ENCODE measurements at places on chromosomes 3 and 15. TPM values are rescaled to one million over a fixed set of nuclear protein-coding genes. Genes with fewer than 3 reads are reported as not detected.

The ONECUT1 gene
- total RNA-seq = not detected

The LOXL1 gene
- 1.3 TPM for total RNA-seq

The PHLDB2 gene
- total RNA-seq = 2.2 TPM

The RPL14 gene
- total RNA-seq = 2,774 TPM

DNA sequence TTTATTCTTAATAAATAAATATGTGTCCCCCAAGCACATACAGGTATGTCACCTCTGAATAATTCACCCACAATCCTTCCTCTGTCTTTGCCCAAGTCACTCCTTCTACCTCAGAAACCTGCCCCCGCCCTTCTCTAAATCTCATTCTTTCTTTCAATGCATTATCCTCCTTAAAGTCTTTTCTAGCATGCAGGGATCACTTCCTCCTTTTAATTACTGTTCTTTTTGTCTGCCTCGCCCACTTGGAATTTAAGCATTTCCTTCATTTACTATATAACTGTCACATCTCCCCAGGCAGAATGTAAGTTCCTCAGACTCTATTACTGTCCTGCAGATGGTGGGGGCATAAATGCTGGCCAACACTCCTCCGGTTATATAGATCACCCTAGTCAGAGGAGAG is 7.8 kb downstream of the CCDC80 start:
- H3K27ac ChIP-seq = no peak overlapping the region
- H3K27me3 ChIP-seq = no peaks in the 10 kb centered on the region
- no peaks in the 10 kb centered on the region for H3K4me1 ChIP-seq
- H3K4me3 ChIP-seq = no peak overlapping the region
- no peaks in the 10 kb centered on the region for H3K36me3 ChIP-seq
- DNase-seq = no peak

GRCh38 chr3:45966950-45967640 is 23.8 kb downstream of the CXCR6 start:
- no peak overlapping the region for H3K4me3 ChIP-seq
- peaks cover 86% of the 10 kb centered on the region for H3K4me1 ChIP-seq
- DNase-seq = no peak
- no peaks in the 10 kb centered on the region for H3K27me3 ChIP-seq

DNA sequence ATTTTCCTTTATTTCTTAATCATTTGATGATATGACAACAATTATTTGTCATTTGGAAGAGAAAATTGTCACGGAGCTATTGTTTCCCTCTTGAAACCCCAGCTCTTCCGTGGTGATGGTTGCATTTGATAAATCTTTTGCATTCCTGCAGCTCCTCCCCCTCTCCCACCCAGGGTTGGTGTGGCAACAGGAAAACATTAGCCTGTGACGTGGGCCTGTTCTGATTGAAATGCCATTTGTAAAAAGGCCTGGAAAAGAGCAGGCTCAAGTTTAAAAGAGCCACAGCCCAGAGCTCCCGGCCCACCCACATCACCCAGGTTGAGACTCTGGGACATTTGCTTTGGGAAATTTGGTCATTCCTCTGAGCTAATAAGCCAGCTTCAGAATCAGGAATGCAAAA is 282.5 kb downstream of the RPLP1 start:
- no peak overlapping the region for H3K27ac ChIP-seq
- no peak overlapping the region for H3K4me3 ChIP-seq
- no peaks in the 10 kb centered on the region for H3K4me1 ChIP-seq
- H3K36me3 ChIP-seq = no peaks in the 10 kb centered on the region
- no peak for DNase-seq
- H3K27me3 ChIP-seq = no peaks in the 10 kb centered on the region

DNA sequence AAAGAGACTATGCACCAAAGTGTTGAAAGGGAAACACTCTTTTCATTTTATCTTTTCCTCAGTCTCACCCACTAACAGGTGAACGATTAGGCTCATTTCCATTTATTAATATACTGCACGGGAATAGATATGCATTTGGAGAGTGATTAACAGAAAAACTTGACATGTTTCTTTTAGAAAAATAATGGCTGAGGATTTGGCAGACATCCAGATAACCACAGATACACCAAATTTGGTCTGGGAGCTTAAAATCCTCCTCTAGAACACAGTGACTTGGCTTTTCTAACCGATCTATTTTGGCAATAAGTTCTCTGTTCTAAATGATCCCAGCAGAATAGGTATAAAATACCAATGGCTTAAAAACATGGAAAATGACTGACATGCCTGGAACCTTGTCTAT is 459.3 kb upstream of the SGO1 start:
- DNase-seq = no peak
- H3K4me3 ChIP-seq = no peak overlapping the region
- no peak overlapping the region for H3K27ac ChIP-seq
- H3K4me1 ChIP-seq = no peaks in the 10 kb centered on the region
- no peaks in the 10 kb centered on the region for H3K27me3 ChIP-seq
- H3K36me3 ChIP-seq = no peaks in the 10 kb centered on the region

GRCh38 chr3:22748453-22749045 is 454.6 kb upstream of the UBE2E2 start:
- H3K4me1 ChIP-seq = no peaks in the 10 kb centered on the region
- no peak overlapping the region for H3K4me3 ChIP-seq
- H3K36me3 ChIP-seq = no peaks in the 10 kb centered on the region
- H3K27me3 ChIP-seq = no peaks in the 10 kb centered on the region
- H3K27ac ChIP-seq = no peak overlapping the region

DNA sequence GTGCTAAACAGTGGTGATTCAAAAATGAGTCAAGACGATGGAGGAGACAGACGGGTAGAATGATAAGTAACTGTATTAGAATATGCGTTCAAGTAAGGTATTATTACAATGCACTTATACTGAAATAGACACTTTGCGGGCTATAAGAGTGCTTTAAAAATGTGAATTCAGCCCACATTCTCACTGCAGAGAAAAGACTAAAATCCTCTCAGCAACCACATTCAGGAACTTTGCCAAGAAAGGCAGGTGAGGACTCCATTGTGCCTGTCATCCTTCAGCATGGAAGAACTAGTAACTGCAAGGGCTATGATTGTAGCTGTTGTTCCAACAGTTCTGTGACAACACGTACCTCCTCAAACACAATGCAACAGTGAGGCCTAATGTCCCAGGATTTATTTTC is 272.0 kb downstream of the RORA start:
- H3K4me1 ChIP-seq = no peaks in the 10 kb centered on the region
- no peak overlapping the region for H3K4me3 ChIP-seq
- H3K27me3 ChIP-seq = no peaks in the 10 kb centered on the region
- H3K36me3 ChIP-seq = no peaks in the 10 kb centered on the region

GRCh38 chr15:40257656-40258450 is 19.0 kb downstream of the PAK6 start:
- no peak overlapping the region for H3K4me3 ChIP-seq
- DNase-seq = no peak
- peaks cover 7% of the 10 kb centered on the region for H3K4me1 ChIP-seq
- H3K36me3 ChIP-seq = no peaks in the 10 kb centered on the region
- peaks cover 7% of the 10 kb centered on the region for H3K27me3 ChIP-seq

DNA sequence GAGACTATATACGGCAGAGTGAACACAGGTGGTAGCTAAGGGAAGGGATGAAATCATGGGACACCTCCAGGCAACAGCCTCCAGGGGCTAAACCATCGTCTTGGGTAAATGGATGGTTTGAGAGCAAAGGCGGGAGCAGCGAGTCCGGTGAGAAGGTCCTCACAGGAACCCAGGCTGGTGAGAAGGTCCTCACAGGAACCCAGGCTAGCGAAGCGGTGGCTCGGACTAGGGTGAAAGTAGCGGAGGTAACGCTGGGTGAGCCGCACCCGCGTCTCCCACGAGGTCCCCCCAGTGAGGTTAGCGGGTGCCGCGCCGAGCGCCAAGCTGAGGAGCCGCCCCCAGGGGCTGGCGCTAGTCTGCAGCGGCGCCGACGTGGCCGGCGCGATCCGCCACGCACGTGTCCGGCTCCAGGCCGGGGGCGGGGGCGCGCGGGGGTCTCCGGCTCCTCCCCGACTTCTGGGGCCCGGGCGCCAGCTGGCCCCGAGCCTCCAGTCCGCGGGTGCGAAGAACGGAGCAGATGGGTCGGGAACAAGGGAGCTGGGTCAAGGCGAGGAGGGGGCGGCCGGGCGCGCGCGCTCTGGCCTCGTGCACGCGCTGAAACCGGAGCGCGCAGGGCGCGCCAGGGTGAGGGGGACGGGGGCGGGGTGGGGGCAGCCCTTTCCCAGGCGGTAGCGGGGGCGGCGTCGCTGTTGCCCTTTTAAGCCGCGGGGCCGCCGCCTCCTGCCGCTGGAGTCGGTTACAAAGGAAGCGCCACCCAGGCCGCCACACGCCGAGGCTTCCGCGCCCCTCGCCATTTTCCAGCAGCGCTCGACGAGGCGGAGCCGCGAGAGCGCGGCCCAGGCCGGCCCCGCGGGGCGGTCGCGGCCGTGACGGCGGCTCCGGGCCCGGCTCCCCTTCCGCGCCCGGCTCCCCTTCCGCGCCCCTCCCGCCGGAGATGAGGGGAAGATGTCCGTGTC is at the start of gene UBE2Q2:
TSS of gene UBE2Q2 (plus strand) at position 726 of the 956 bp plus-strand sequence. CDS start at position 946, 220 bp downstream.
- no peaks in the 10 kb centered on the region for H3K36me3 ChIP-seq
- peak; percentile 82 for DNase-seq
- H3K27me3 ChIP-seq = no peaks in the 10 kb centered on the region
- H3K4me1 ChIP-seq = peaks cover 37% of the 10 kb centered on the region
- peak within 1 kb of the TSS; percentile 70 for H3K4me3 ChIP-seq

GRCh38 chr15:96958721-96959120 is 628.2 kb downstream of the NR2F2 start:
- no peak overlapping the region for H3K4me3 ChIP-seq
- H3K27ac ChIP-seq = no peak overlapping the region
- DNase-seq = no peak
- no peaks in the 10 kb centered on the region for H3K36me3 ChIP-seq

DNA sequence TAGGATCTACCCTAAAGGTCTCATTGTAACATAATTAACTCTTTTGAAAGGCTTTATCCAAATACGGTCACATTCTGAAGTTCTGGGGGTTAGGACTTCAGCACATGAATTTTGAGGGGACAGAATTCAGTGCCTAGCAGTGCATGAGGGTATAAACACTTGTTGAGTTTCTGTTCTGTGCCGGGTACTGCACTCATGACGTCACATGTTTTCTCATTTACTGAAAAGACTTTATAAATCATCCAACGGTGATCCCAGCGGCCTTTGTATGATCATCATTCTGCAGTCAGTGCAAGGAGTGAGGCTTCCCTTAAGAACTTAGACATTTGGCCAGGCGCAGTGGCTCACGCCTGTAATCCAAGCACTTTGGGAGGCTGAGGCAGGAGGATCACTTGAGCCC is 25.1 kb downstream of the SV2B start:
- H3K4me3 ChIP-seq = no peak overlapping the region
- DNase-seq = no peak
- H3K27me3 ChIP-seq = peaks cover 11% of the 10 kb centered on the region
- H3K27ac ChIP-seq = no peak overlapping the region
- no peaks in the 10 kb centered on the region for H3K36me3 ChIP-seq
- H3K4me1 ChIP-seq = no peaks in the 10 kb centered on the region

- H3K36me3 ChIP-seq = no peaks in the 10 kb centered on the region
- no peak overlapping the region for H3K27ac ChIP-seq
- peaks cover 3% of the 10 kb centered on the region for H3K4me1 ChIP-seq
- H3K27me3 ChIP-seq = no peaks in the 10 kb centered on the region
Measured at GRCh38 chr15:98840053-98840452, 167.5 kb downstream of the PGPEP1L start.

GRCh38 chr3:110974902-110975301 is 96.7 kb upstream of the NECTIN3 start:
- no peak for DNase-seq
- H3K4me1 ChIP-seq = no peaks in the 10 kb centered on the region
- no peaks in the 10 kb centered on the region for H3K36me3 ChIP-seq
- H3K27ac ChIP-seq = no peak overlapping the region

- H3K36me3 ChIP-seq = no peaks in the 10 kb centered on the region
- no peak overlapping the region for H3K27ac ChIP-seq
- no peak for DNase-seq
- no peaks in the 10 kb centered on the region for H3K4me1 ChIP-seq
Measured at GRCh38 chr15:39458131-39458530, 122.7 kb upstream of the THBS1 start.

DNA sequence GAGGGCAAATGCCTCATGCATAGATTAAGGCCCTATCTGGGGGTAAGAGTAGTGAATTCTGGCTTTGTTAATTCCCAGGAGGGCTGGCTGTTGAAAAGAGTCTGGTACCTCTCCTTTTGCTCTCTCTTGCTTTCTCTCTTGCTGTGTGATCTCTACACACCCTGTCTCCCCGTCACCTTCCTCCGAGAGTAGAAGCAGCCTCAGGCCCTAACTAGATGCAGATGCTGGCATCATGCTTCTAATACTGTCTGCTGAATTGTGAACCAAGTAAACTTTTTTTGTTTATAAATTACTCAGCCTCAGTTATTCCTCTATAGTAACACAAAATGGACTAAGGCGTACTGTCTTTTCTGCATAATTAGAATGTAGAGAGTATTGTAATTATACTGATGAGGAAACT is 908.1 kb downstream of the DIPK2A start:
- no peak for DNase-seq
- no peaks in the 10 kb centered on the region for H3K27me3 ChIP-seq
- no peaks in the 10 kb centered on the region for H3K36me3 ChIP-seq
- H3K4me3 ChIP-seq = no peak overlapping the region
- no peak overlapping the region for H3K27ac ChIP-seq
- no peaks in the 10 kb centered on the region for H3K4me1 ChIP-seq

GRCh38 chr3:10813425-10813824 is 2.6 kb upstream of the SLC6A11 start:
- H3K4me3 ChIP-seq = no peak overlapping the region
- H3K27me3 ChIP-seq = no peaks in the 10 kb centered on the region
- H3K4me1 ChIP-seq = no peaks in the 10 kb centered on the region
- no peak for DNase-seq

- DNase-seq = no peak
- H3K4me3 ChIP-seq = no peak overlapping the region
- no peaks in the 10 kb centered on the region for H3K36me3 ChIP-seq
- no peak overlapping the region for H3K27ac ChIP-seq
Measured at GRCh38 chr15:26453914-26454313, 319.0 kb downstream of the GABRB3 start.

DNA sequence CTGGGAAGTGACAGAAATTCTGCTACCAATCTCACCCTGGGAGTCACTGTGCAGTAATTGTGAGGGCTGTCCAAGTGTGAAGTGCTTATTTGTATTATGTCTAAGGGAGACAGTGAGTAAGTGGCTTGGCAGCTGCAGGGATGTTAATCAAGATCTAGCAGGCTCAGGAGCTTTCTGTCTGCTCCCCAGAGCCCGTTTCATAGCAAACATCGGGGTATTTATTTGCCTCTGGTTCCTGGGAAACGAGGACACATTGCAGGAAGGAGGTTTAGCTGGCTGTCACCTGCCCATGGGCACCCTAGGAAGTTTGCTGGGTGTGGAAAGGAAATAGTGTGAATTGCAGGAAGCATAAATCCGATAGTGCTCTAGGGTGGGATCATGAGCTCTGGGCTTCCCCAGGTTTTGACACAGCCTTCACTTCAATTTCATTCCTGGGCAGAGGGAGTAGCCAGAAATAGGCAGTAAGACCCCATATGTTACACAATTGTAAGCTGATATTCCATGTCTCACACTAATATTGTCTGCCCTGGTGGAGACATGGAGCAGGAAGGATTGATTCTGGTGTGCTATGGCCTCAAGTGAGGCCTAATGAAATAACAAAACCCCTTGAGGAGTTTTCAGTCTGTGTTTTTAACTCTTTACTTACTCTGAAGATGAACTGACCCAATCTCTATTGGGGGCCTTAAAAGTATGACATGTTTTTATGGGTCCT is 74.1 kb upstream of the MITF start:
- no peaks in the 10 kb centered on the region for H3K4me1 ChIP-seq
- no peaks in the 10 kb centered on the region for H3K27me3 ChIP-seq
- no peak overlapping the region for H3K4me3 ChIP-seq
- DNase-seq = no peak
- H3K27ac ChIP-seq = no peak overlapping the region

GRCh38 chr15:39236375-39236774 is 344.5 kb upstream of the THBS1 start:
- DNase-seq = no peak
- no peaks in the 10 kb centered on the region for H3K27me3 ChIP-seq
- H3K27ac ChIP-seq = no peak overlapping the region
- no peaks in the 10 kb centered on the region for H3K4me1 ChIP-seq
